ENCODE measurements at places on chromosomes 12 and 14.

GRCh38 chr14:72679536-72680151 is 214.3 kb downstream of the DPF3 start:
- DNase-seq = no peak

GRCh38 chr12:40240779-40241178 is 16.0 kb downstream of the LRRK2 start:
- DNase-seq = no peak

- DNase-seq = no peak
These were observed 65.6 kb upstream of the YARS2 start for GRCh38 chr12:32821293-32821692.

GRCh38 chr14:59183150-59183549 is 5.3 kb upstream of the DAAM1 start:
- DNase-seq = no peak

GRCh38 chr12:46487567-46488131 is 115.1 kb upstream of the SLC38A2 start:
- DNase-seq = no peak

DNA sequence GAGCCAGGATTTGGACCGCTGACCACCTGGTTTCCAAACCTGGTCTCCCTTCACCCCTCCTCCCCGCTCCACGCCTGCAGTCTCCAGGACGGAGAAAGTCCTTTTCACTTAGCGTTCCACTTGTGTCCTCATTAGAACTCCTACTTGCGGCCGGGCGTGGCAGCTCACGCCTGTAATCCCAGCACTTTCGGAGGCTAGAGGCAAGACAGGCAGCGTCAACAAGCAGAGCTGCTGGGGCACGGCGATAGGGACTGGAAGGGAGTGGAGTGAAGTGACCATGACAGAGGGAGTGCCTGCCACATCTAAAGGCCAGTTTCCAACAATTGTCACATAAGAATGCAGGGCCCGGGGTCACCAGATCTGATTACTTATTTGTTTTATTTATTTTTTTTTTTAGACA is 132.5 kb upstream of the NCOR2 start:
- no peak for DNase-seq

DNA sequence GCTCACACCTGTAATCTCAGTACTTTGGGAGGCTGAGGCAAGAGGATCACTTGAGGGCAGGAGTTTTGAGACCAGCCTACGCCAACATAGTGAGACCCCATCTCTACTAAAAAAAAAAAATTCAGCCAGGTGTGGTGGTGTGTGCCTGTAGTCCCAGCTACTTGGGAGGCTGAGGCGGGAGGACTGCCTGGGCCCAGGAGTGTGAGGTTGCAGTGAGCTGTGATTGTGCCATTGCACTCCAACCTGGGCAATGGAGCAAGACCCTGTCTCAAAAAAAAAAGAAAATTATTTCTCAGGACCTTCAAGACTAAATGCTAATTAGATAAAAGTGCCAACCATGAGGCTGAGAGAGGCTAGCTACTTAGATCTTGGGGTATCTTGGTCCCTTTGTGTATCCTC is 23.5 kb downstream of the OTUB2 start:
- peak; percentile 19 for DNase-seq

Data from spleen (tissue), 13 donors.